ENCODE measurements at places on chromosomes 3 and 15.

DNA sequence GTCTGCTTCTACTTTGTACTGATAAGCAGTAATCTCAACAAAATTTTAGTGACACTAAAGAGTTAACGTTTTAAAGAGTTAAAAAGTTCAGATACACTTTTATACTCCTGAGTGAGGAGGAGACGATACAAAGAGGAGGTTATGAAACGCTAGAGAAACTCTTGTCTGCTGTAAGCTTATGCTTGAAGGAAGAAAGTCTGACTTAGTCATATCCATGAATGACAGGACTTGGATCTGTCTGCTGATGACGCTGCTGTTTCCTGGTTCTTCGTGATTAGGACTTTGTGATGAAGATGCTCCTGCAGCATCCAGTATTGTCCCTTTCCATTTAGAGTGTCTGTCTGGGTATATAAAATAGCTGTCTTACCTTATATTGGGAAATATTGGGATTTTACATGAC, 15.8 kb downstream of the TCF12 start:
- DNase-seq: no peak

- DNase-seq: no peak
Measured at GRCh38 chr3:136194409-136195257, 1.5 kb downstream of the MSL2 start.

GRCh38 chr3:129439226-129439816, 427 bp downstream of the MBD4 start:
- no peak for DNase-seq

- DNase-seq: no peak
Measured at GRCh38 chr3:190446573-190447279, 3.0 kb downstream of the TMEM207 start.

GRCh38 chr3:35659768-35660167, 20.4 kb downstream of the ARPP21 start:
- no peak for DNase-seq

GRCh38 chr3:24834442-24834841, 339.8 kb upstream of the THRB start:
- DNase-seq: no peak

DNA sequence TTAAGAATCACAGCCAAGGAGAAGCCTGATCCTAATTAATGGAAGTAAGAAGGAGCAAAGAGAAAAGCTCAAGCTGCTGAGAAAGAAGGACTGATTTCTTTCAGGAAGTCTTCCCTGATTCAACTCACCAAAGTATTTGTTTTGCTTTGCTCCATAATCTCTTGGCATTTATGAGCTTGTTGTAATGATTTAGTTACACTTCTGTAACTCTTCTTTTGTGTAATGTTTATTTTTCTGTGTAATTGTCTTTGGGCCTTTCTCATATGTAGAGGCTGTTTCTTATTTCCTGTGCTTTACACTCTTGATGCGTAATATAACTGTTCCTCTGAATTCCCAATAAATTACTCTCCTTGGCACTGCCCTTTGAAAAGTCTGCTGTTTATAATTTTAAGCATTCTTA, 80.0 kb downstream of the COL6A5 start:
- DNase-seq: peak; percentile 1

GRCh38 chr3:53083521-53083920, 37.6 kb upstream of the SFMBT1 start:
- peak; percentile 60 for DNase-seq

DNA sequence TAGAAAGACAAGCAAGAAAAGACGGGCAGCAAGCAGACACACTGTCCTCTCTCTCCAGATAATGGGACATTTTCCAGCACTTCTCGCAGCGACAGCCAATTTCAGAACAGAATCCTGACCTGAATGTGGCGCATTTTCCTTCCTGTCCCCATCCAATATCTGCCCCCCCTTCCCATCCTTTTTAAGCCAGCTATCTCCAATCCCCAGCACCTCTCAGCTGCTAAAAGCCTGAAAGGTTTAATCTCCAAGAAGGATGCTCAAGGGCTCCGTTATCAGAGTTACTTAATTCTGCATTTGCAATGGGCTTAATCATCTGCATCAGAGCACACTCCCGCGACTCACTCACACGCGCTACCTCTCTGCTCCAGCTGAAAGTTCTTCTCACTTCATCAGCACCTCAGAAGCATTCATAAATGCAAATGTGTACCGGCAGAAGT, 50.5 kb downstream of the SRGAP3 start:
- DNase-seq: no peak

- no peak for DNase-seq
Measured at GRCh38 chr3:133964547-133964946, 65.2 kb downstream of the SLCO2A1 start.

DNA sequence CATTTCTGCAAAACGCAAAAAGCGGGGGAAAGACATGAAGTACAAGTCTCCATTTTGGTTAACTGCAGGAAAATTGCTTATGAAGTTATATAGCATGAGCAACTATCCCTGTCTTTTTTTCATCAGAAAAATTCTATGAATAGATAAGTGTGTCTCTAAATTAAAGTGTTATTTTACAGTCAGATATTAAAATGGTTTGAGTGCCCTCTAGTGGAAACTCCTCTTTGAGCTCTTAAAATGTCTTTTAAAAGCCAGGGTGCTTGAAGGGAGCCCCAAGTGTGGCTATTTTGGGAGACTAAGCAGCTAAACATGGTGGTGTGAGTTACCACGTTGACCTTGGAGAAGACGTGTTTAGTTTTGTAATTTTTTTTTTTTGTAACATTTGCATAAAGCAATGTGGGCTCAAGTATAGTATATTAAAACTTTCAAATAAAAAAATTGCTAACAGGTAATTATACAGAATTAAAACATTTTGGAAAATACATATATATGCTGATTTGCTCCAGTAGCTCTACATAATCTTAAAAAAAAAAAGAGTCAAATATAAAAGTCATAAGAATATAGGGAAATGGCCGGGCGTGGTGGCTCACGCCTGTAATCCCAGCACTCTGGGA, 77.2 kb downstream of the PPP2R3A start:
- DNase-seq: peak; percentile 9

DNA sequence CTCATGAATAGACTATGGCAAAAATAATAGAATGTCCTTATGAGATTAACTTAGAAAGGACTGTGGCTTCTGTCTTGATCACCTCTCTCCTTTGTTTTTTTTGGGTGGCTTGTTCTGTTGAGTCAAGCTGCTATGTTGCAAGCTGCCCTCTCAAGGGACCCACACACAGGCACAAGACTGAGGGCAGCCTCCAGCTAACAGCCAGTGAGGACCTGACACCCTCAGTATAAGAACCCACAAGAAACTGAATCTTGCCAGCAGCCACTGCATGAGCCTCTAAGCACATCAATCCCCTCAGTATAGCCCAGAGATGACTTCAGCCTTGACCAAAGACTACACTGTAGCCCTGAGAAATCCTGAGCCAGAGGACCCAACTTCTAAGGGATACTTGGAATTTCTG, 361.1 kb downstream of the MCTP2 start:
- no peak for DNase-seq

DNA sequence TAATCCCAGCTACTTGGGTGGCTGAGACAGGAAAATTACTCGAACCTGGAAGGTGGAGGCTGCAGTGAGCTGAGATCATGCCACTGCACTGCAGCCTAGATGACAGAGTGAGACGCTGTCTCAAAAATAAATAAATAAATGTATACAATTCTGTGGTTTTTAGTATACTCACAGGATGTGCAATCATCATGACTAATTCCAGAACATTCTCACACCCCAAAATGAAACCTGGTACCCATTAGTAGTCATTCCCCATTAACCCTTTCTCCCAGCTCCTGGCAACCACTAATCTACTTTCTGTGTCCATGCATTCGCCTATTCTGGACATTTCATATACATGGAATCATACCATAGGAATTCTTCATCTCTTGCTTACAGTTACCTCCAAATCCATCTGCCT, 44.5 kb downstream of the LRRFIP2 start:
- DNase-seq: no peak

DNA sequence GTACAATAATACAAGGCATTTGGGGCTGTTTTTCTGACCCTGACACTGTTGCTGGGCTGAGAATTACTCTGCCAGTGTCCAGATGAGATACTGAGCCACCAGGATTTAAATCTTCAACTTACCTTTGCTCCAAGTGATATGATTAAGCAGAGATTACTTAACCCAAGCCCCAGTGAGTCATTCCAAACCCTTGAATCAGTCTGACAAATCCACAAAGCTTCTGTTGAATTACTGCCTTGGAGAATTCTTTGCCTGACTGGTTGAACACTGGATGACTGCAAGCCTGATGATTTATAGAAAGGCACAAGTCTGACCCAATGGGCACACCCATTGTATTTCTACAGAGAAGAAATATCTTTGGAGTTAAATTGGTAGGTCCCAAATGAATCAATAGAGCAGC, 88.2 kb upstream of the TSC22D2 start:
- DNase-seq: peak; percentile 80

DNA sequence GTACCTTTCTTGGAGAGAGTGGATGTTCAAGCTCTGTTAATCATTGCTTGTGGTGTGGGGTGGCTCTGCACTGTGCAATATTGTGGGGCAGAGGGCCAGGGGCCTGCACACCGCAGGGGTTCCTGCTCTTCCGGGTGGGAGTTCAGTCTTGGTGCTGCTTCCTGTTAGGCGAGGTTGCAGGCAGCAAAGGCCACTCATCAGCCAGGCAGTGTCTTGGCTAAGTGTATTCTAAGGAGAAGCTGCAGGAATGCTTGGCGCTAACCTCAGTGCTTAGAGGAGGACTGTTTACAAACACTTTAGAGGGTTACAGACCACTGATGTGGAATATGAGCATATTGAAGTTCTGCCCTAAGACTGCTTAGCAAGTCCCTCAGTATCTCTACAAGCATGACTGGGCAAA, 81.7 kb downstream of the CEP63 start:
- DNase-seq: no peak

GRCh38 chr3:31530039-31530959, 2.4 kb upstream of the STT3B start:
- no peak for DNase-seq

GRCh38 chr3:55454611-55455010, 32.5 kb downstream of the WNT5A start:
- no peak for DNase-seq

DNA sequence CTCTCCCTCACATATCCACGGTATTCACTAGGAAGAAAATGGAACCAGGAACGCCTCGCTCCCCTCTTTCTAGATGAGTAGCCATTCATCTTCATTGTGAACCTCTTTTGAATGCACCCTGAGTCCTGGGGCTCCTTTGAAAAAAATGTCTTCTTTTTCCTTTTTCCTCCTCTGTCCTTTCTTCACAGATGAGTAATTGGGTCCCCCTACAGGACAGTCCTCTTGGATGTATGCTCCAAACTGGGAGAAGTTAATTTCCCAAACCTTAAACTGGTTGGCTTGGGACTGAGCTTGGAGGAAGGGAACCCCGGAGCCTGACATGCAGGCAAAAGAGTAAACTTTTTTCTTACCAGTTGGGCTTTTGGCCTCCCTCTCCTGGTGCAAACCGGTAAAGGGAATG, 108.8 kb downstream of the DPH6 start:
- no peak for DNase-seq

DNA sequence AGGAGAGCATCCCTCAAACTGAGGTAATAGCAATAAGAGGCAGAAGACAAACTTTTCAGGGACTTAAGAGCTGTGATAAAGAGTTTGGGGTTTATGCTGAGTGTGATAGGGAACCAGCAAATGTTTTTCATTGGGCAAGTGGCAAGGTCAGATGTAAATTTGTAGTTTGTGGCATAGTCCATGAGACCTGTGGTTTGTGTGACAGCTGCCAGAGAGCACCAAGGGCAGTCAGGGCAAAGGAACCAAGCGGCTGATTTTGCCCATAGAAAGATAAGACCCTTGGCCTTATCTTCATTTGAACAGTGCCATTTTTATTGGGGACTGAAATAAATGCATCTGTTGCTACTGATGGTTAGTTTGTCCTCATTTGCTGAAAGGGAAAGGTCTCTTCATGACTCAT, 220.3 kb downstream of the LRRN1 start:
- no peak for DNase-seq

- DNase-seq: no peak
Measured at GRCh38 chr3:142117056-142117851, 32.1 kb downstream of the TFDP2 start.

- DNase-seq: no peak
Measured at GRCh38 chr15:37094333-37094914, 5.9 kb downstream of the MEIS2 start.

GRCh38 chr3:41808152-41808551, 153.8 kb downstream of the ULK4 start:
- peak; percentile 23 for DNase-seq

DNA sequence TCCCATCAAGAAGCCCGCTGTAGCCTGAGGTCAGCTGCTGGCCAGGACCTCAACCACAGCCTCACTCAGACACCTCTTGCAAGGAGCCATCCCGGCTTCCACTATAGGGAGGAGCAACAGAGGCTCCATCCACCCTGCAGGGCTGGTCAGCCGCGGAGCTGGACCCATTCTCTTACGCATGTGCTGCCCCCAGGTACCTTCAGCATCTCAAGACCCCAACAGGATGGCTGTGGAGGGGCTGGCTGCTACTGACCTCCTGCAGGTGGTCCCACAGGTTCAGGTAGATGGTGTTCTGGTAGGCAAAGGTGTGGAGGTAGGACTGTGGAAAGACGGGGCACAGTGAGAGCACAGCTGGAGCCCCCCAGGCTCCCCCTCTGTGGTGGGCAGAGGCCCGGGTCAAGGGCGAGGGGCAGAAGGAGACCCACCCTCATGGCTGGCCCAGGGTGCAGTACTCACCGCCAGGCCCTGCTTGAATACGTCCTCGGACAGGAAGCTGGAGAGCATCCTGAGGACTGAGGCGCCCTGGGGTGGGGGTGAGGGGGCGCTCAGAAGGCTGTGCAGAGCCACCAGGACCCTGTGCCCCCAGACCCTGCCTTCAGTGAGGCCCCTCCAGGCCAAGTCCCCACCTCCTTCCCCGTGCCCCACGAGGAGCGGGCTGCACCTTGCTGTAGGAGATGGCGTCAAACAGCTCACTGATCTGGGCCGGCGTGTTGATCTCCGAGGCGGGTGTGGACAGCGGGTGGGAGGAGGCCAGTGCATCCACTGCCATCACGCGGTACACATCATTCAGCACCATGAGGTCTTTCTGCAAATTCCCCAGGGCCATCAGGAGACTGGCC, 11.4 kb downstream of the ANPEP start:
- no peak for DNase-seq

DNA sequence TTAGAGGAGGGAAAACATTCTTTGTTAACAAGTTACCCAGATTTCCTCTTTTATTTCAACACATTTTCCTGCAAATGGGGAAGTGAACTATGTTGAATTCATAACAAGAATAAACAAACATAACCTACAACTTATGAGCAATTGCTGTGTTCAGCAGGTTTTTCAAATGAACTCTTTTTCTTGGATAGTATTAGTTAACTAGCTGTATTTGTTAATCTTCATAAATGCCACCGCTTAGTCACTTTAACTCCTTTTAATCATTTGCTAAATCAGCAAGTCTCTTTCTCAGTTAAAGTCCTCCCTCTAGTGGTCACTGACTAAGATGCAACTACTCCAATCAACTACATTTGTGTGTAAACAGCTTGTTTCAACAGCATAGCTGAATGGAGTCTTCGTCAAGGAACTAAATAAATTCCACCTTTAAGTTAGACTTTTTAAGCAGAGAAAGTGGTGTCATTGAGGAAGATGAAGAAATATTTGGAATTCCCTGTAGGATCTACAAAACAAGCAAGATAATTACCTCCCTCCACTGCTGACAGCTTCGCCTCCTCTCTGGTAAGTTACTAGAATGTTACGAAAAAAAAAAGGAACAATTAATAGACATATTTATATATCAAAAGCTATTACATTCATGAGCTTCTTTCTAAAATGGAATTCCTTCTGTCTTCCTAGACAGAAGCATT, 1122.0 kb downstream of the ROBO1 start:
- DNase-seq: peak; percentile 41
